ENCODE measurements at places on chromosomes 2 and 18.

GRCh38 chr2:50840341-50841124, 191.4 kb downstream of the NRXN1 start:
- no peak for DNase-seq

- no peak for DNase-seq
Observed at GRCh38 chr18:21205695-21206094, 36.3 kb upstream of the GREB1L start.

GRCh38 chr2:138275881-138276280, 225.7 kb upstream of the SPOPL start:
- no peak for DNase-seq

DNA sequence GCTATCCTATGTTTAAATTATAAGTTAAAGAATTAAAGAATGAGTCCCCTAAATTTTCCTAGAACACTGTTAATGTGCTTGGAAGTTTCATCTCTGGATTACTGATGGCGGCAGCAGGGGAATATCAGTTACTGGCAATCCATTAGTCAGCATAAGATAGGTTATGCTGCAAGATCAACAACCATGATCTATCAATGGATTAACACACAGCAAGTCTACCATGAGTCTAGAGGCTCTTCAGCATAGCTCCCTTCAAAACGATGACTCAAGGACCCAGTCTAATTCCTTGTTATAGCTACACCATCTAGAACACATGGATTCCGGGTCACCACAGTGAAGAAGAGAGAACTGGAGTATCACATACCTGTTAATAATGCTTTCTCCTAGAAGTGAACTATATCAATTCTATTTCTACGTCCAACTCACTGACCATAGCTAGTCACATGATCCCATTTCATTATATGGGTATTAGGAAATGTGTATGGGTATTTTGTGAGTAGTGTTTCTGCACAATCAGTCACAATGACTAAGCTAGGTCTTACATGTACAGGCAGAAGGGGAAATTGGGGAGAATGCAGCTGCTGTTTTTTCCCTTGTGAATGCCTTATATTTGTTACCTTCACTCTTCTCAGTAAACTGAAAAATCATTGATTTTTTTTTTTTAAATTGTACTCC, 108.3 kb upstream of the MAPRE2 start:
- no peak for DNase-seq

- no peak for DNase-seq
Observed at GRCh38 chr2:55144922-55145820, 86.9 kb downstream of the CLHC1 start.

- no peak for DNase-seq
Observed at GRCh38 chr2:197838036-197838435, 33.6 kb downstream of the PLCL1 start.

DNA sequence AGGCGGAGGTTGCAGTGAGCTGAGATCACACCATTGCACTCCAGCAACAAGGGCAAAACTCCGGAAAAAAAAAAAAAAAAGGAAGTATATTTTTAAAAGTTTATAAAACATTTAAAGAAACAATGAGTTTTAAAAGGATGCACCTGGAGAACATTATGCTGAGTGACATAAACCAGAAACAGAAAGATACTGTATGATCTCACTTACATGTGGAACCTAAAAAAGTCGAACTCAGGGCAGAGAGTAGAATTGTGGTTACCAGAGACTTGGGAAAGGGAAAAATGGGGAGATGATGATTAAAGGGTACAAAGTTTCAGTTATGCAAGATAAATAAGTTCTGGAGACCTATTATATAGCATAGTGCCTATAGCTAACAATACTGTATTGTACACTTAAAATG, 52.8 kb upstream of the RTN4 start:
- DNase-seq = no peak

GRCh38 chr18:25351777-25352628, at the start of gene ZNF521:
ZNF521 (minus strand) TSS chr18:25352166; CDS start chr18:25350946, 1,220 bp downstream.
- peak; percentile 42 for DNase-seq

DNA sequence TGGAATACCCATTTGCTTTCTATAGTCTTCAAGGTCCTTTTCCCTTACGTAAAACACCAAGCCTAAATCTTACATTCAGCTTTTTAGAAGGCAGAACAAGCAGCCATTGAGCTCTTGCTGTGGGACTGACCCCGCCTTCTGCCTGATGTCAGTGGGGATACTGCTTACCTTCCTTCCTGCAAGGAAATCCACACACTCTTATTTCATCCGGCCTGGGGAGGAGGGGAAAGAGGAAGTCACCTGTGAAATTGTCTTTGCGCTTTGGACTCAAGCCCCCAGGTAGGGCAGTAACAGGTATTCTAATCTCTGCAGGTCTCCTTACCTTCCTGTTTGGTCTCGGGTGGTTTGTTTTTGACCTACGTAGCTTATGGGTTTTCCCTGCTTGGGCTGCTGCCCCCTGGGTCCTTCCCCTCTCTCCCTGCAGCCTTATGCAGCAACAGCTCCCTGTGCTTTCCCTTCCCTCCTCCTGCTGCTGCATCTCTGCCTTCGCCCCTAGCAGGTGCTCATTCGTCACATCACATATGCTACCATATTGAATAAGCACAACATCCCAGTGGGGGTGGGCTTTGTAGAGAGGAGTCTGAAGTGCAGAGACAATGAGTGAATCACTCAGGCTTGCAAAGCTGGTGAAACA, 402.5 kb upstream of the TRIB2 start:
- DNase-seq = no peak

DNA sequence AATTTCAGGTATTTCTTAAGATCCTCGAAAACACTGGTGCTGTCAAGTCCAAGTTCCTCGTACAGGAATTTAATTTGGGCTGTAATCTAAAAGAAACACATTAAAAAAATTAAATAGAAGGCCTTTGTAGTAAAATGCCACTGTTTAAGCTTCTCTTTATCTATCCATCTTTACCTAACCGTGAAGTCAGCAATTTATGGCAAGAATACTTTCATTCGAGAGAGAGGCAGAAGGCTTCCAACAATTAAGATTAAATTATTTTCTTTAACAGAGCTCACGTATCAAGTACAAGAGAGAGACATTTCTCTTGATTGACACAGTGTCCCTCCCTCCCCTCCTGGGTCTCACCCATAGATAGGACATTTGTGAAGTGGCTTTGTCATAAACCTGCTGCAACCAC, 39.9 kb downstream of the PREPL start:
- DNase-seq = no peak

DNA sequence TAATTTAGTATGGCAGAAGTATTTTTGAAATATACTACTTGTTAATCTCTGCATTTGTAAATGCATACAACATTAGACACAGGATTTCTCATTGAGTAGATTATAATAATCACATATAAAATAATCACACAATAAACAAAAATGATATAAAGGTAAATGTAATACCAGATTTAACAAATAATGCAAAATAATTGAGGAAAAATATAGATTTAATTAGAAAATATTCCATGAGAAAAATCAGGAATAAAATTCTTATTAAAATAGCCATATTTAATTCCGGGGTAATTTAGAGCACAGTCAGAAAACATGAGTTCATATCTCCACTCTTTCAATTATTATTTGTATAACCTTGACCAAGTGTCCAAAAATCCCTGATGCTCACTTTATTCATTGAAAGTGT, 385.9 kb upstream of the SYT4 start:
- no peak for DNase-seq

Measured in cortex of kidney (tissue), 1 donor.